ENCODE measurements at places on chromosomes 7 and 10.

DNA sequence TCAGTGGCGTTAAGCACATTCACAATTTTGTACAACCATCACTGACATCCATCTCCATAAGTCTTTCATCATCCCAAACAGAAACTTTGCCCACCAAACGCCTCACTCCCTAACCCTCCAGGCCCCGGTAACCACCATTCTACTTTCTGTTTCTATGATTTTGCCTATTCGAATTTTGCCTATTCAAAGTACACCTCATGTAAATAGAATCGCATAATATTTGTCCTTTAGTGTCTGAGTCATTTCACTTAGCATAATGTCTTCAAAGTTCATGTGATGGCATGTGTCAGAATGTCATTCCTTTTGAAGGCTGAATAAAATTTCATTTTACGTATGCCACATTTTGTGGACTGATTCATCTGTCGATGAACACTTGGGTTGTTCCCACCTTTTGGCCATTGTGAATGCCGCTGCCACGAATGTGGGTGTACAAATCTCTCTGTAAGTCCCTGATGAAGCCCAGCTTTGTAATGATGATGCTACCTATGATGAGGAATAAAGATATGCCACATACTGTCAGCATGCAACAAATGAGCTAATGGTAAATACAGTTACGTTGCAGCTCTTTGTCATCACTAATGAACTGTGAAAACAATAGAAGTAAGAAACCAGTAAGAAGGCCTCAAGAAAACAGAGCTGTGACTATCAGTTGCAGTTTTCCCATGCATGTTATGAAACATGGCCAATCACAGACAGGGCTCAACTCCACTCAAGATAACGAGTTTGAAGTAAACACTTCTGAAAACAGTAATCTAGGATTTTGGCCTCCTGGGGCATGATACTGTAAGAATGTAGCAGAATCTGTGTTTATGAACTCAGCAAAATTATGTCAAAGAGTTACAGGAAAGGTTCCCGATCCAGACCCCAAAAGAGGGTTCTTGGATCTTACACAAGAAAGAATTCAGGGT, 120.0 kb downstream of the ADAM12 start:
- DNase-seq: no peak

- no peak for DNase-seq
Measured at GRCh38 chr10:8174762-8175161, 120.3 kb downstream of the GATA3 start.

DNA sequence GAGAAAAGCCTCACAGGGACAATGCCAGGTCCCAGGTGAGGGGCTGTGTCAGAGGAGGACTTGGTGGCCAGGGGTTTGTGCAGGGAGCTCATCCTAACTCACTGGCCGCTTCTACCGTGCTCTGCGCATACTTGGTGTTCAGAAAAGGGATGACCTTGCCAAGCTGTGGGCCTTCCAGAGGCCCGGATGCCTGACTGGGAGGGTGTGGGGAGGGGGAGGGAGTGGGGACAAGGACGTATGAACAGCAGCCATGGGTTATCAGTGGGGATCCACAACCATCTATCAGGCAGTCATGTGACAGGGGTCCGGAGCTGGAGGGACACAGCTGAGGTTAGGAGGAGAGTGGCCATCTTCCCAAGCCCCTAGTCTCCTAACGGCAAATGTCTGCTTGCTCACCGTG, 6.2 kb downstream of the SFXN4 start:
- no peak for DNase-seq

DNA sequence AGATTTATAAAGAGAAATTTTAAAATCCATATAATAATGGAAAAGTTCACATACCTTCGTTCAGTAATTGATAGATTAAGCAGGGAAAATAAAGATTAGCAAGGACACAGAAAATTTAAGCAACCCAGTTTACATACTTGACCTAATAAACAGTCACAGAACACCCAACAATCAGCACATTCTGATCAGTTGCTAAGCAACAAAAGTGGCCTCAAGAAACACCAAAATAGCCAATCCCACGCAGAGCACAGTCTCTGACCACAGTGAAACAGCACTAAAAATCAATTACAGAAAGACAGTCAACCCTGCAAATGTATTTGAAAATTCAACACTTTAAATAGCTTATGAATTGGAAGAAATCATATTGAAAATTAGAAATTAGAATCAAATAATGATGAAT, 39.3 kb upstream of the DRGX start:
- no peak for DNase-seq

GRCh38 chr7:116242178-116242577, 31.8 kb downstream of the TES start:
- DNase-seq: no peak

- no peak for DNase-seq
Measured at GRCh38 chr10:78197628-78198272, 164.1 kb downstream of the RPS24 start.

DNA sequence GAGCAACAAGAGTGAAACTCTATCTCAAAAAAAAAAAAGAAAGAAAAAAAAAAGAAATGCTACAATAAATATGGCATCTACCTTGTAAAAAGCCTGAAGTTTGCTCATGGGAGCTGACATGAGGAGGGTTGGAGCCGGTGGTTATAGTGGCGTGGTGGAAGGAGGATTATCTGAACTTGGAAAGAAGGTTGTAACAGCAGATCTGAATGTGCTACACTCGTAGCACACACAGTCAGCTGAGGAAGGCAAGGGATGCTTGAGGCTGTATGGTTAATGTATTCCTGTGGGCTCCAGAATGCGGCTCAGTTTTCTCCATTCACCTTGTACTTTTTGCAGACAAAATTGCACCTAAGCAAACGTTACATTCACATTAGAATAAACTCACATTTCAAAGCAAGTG, 390.3 kb upstream of the GALNT17 start:
- no peak for DNase-seq

- DNase-seq: no peak
Measured at GRCh38 chr10:99906470-99906869, 103.3 kb downstream of the DNMBP start.

GRCh38 chr10:15352836-15353235, 18.3 kb downstream of the FAM171A1 start:
- no peak for DNase-seq

DNA sequence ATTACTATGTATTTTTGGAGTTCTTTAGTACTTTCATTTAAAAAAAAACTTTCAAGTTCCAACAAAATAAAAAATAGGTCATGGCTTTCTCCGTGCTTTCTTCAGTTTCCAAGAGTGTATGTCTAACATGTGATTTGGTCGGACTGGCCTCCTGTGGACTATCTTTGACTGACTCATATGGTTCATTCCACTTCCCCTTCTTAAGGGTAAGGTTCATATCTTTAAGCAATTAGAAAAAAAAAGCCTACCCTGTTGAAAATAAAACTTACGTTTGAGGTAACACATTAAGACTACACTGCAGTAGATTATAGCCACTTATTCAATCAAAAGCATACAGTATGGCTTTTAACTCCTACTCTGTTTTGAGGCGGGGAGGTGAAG, 112.8 kb upstream of the AHR start:
- DNase-seq: no peak

GRCh38 chr10:22911889-22912762, 15.7 kb upstream of the ARMC3 start:
- no peak for DNase-seq

GRCh38 chr7:2180081-2180480, 52.7 kb downstream of the MAD1L1 start:
- no peak for DNase-seq

- DNase-seq: peak; percentile 90
Measured at GRCh38 chr10:5692461-5693358, 8.1 kb downstream of the TASOR2 start.

DNA sequence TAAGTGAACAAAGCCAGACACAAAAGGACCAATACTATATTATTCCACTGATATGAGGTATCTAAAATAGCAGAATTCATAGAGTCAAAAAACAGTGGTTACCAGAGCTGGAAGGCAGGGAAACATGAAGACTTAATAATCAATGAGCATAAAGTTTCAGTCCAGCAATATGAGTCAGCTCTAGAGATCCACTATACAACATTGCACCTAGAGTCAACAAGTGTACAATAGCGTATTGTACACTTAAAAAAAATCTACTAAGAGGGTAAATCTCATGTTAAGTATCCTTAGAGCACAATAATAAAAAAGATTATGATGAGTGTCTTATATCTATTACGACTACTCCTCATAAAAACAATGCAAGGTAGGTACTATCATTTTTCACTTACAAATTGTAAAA, 36.1 kb downstream of the C10orf90 start:
- DNase-seq: no peak

DNA sequence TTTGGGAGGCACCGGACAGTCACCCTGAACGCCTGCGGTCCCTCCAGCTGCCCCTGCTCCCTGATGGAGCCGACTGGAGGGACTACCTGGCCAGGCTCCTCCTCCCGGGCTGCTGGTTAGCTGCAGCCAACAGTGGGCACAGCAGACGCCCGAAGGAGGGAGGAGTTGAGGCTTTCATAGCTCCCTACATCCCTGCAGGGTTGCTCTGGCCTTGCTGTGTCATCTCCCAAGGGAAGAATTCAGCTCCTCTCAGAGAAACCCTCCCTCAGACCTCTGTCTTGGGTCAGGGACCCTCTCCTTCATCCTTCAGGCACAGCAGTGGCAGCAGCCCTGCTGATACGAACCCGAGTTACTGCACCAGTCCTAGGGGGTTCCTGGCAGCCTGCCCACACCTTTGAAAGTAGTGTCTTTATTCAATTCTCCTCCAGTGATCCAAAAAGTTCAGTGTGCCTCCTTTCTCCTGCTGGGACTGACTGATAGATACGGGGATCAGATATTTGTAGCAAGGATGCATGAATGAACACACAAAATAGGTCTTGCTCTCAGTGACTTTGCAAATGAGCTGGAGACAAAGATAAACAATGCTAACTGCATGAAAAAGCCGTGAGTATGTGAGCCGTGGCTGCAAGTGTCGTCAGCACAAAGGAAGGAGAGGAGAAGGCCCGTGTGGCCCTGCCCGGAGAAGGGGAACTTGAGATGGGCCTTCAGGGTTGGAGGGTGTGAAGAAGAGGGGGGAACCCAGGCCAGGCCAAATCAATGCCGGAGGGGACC, 136.6 kb downstream of the PRKAG2 start:
- DNase-seq: no peak

DNA sequence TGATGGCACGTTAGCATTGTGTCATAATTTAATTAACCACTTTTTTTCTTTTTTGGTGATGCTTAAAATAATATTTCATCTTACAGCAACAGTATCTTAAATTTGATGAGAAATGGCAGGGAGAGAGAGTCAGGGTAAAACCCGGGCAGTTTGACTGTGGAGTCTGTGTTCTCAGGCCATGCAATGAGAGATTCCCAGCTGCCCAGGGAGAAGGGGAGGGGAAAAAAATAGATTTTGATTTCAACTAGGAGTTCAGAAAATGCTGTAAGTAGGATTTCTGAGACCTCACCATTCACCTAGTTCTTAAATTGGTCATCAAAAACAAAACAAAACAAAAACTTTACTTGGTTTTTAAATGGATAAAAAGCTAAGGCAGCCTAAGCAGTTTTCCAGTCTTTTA, 37.4 kb upstream of the XPNPEP1 start:
- no peak for DNase-seq

DNA sequence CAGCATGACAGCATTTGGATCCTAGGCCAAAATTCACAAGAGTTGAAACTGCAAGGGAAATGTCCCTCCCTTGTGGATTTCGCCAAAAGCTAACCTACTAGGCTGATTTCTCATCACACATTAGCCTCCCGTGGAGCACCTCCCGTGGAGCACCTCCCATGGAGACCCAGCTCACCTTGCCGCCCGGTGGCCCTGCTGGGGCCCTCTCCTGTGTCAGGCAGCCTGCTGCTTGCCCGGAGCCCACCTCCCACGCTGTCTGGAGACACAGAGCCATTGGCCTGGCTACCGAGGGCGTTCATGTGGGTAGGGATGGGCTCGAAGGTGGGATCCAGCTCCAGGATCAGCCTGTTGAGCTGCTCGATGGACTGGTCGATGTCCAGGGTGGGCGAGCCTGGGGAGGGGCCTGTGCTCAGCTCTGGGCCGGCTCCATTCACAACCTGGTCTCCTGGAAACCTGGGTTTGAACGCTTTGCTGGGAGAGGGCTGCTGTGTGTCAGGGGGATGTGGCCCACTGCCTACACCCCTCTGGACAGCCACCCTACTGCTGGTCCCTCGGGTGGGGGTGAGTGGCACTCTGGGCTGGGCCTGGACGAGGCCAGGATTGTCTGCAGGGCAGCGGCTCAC, 213.6 kb downstream of the TNS3 start:
- no peak for DNase-seq

DNA sequence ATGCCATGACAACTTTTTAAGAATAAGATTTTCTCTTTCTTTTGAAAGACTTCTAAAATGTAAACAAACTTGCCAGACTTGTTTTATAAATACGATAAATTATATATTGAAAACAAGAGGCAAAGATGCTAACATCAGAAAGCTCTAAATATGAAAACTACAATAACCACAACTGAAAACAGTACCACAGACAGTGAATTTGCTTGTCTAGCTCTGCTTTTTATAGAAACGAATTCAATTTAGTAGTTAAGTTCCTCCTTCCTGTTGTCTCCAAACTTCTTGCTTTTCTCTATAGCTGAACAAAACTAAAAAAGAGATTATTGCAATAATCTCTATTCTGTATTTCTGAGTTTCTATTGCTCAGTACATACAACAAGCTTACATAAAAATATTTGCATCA, 147.4 kb downstream of the CALCR start:
- DNase-seq: no peak

DNA sequence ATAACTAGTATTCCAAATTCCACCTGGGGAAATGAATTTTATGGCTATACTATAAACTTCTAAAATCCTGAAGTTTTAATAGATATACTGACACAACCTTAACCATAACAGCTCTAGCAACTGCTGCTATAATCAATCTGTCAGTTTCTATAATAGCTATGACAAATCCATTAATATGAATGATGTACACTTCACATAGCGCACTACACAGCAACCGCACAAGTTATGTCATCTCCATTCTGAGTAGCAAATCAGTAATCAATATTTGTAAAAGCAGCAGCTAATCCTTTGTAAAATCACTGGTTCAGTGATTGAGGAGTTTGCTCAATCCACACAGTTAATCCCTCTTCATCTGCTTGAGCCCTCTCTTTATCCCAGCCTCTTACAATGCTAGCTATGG, 105.3 kb downstream of the SKAP2 start:
- no peak for DNase-seq
